ENCODE measurements at places on chromosomes 13 and 19.

- H3K4me3 ChIP-seq: peak overlapping the region; percentile 92
- H3K27ac ChIP-seq: peak overlapping the region; percentile 96
- no peak for DNase-seq
- H3K4me1 ChIP-seq: no peaks in the 10 kb centered on the region
- H3K27me3 ChIP-seq: no peaks in the 10 kb centered on the region
Observed at GRCh38 chr19:9819596-9819909, 674 bp upstream of the FBXL12 start.

- no peak for DNase-seq
- H3K4me3 ChIP-seq: no peak overlapping the region
- H3K4me1 ChIP-seq: no peaks in the 10 kb centered on the region
- no peaks in the 10 kb centered on the region for H3K36me3 ChIP-seq
- no peaks in the 10 kb centered on the region for H3K27me3 ChIP-seq
Observed at GRCh38 chr13:21426238-21426637, 32.9 kb downstream of the ZDHHC20 start.

DNA sequence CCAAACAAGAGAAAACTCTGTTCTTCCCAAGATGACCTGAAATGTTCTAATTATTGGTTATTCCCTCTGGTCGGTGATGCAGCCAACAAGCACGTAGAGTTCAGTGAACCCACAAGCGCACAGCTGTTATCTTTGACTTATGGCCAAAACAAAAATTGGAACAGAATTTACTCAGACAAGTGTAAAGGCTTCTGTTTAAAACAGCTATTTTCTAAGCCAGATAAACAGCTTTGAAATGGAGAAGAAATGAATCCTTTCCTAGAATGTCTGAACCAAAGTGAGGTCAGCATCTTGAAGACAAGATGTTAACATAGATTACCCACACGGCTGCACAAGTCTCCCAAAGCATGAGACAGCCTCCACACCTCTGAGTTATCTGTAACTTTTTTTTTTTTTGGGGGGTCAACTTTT, 669.2 kb downstream of the DIAPH3 start:
- H3K36me3 ChIP-seq: no peaks in the 10 kb centered on the region
- no peaks in the 10 kb centered on the region for H3K27me3 ChIP-seq
- DNase-seq: no peak
- H3K4me1 ChIP-seq: no peaks in the 10 kb centered on the region
- no peak overlapping the region for H3K4me3 ChIP-seq
- no peak overlapping the region for H3K27ac ChIP-seq

DNA sequence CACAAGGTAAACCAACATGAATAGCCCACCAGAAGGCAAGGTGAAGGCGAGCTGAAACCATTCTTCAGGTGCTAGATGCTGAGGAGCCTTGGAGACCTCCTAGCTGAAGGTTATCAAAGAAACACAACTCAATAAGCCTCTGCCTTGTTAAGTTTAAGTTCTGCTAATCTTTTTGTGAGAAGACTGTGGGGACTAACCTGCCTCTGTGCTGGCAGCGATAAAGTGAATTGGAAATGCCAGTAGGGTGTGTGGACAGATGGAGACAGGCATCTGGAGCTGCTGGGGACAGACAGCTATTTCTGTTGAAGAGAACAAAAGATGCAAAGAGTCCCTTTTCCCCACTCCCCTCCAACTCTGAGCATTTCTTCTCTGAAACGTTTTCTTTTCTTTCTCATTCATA, 33.5 kb upstream of the FLT1 start:
- no peak overlapping the region for H3K4me3 ChIP-seq
- H3K4me1 ChIP-seq: no peaks in the 10 kb centered on the region
- DNase-seq: no peak
- no peak overlapping the region for H3K27ac ChIP-seq

DNA sequence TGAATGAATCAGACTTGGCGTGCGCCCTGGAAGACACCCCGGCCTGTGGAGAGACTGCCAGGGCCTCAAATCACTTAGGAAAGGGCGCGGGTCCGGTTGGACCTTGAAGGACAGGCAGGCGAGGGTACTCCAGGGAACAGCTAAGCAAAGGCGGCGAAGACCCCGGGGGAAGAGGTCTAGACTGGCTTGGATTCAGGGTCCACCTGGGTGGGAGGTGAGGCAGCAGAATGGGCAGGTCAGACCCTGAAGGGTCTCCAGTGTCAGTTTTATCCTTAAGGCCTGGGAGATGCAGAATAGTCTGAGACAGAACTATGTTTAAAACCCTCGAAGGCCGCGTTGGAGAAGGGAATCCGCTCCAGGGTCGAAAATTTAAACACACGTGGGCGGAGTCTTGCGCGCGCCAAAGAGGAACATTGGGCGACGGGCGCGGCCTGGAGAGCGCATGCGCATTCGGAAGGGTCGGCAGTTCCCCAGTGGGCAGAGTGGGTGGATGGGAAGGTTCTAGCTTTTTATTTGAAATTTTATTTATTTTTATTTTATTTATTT, 567 bp upstream of the SMG9 start:
- no peaks in the 10 kb centered on the region for H3K4me1 ChIP-seq
- no peaks in the 10 kb centered on the region for H3K27me3 ChIP-seq
- peak; percentile 77 for DNase-seq
- H3K4me3 ChIP-seq: peak overlapping the region; percentile 62
- H3K27ac ChIP-seq: peak overlapping the region; percentile 98
- H3K36me3 ChIP-seq: no peaks in the 10 kb centered on the region

- H3K27ac ChIP-seq: no peak overlapping the region
- H3K27me3 ChIP-seq: no peaks in the 10 kb centered on the region
- no peaks in the 10 kb centered on the region for H3K36me3 ChIP-seq
- no peaks in the 10 kb centered on the region for H3K4me1 ChIP-seq
Observed at GRCh38 chr13:109213714-109214113, 572.7 kb downstream of the IRS2 start.

DNA sequence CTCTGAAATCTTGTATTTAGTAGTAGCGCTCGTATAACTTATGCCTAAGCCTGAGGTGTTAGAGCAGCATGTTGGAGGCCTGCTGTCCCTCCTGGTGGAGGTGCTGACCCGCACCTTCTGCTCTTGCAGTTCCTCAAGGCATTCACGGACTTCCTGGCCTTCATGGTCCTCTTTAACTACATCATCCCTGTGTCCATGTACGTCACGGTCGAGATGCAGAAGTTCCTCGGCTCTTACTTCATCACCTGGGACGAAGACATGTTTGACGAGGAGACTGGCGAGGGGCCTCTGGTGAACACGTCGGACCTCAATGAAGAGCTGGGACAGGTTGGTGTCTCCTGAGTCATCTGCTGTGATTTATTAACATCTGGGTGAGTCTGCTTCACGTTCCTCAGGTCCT, 136.7 kb downstream of the ATP11A start:
- H3K27ac ChIP-seq: no peak overlapping the region
- H3K36me3 ChIP-seq: no peaks in the 10 kb centered on the region
- no peaks in the 10 kb centered on the region for H3K4me1 ChIP-seq
- no peak overlapping the region for H3K4me3 ChIP-seq
- H3K27me3 ChIP-seq: no peaks in the 10 kb centered on the region

DNA sequence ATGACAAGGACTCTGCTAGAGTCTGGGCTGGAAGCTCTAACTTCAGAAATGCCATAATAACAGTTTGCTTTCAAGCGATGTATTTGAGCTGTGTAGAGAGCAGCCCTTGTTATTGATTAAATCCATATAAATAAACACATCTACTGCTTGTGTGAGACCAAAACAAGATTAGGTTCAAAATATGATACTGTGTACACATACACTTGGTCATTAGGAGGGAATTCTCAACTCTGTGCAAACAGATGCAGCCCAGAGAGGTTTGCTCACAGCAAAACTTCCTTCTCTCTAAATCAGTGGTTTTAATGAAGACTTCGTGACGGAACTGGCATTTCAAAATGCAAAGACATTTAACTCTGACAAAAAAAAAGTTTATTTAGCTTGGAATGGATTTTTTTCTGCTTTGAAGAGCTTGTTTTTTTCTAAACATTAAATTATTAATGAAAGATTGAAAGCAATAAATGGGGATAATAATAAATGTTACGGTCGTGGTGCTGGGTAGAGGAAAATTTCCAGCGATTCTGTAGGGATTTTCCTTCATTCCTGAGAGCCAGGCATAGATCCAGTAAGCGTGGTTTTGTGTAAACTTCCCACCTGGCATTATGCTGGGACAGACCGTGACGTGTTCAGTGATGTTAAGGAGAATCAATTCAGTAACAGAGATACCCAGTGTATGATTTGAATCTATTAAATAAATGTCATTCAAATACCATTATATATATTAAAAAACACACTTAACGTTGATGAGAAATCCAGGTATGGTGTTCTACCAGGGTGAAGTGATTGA, 213.7 kb downstream of the TEX29 start:
- H3K27ac ChIP-seq: no peak overlapping the region
- no peaks in the 10 kb centered on the region for H3K36me3 ChIP-seq
- peaks cover 62% of the 10 kb centered on the region for H3K27me3 ChIP-seq
- no peak overlapping the region for H3K4me3 ChIP-seq
- no peak for DNase-seq

- H3K4me3 ChIP-seq: no peak overlapping the region
- DNase-seq: no peak
- no peak overlapping the region for H3K27ac ChIP-seq
- H3K36me3 ChIP-seq: no peaks in the 10 kb centered on the region
Observed at GRCh38 chr13:31301119-31301518, 101.3 kb downstream of the B3GLCT start.

DNA sequence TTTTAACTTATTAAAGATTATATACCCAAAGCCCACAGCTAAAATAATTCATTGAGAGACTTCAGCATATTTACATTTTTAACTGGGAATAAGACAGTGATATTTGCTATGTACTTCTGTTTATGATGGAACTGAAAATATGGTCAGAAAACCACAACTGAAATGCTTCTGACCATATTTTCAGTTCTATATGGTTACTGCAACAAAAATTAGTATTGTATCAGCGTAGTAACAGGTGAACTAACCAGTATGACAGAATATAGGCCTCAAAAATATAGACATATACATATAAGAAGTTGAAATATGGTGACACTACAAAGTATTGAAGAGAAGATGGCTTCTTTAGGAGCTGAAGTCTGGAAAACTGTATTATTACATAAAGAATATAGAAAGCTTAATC, 857.4 kb downstream of the OLFM4 start:
- H3K27me3 ChIP-seq: no peaks in the 10 kb centered on the region
- no peak overlapping the region for H3K4me3 ChIP-seq
- H3K36me3 ChIP-seq: no peaks in the 10 kb centered on the region
- no peak for DNase-seq
- no peak overlapping the region for H3K27ac ChIP-seq

DNA sequence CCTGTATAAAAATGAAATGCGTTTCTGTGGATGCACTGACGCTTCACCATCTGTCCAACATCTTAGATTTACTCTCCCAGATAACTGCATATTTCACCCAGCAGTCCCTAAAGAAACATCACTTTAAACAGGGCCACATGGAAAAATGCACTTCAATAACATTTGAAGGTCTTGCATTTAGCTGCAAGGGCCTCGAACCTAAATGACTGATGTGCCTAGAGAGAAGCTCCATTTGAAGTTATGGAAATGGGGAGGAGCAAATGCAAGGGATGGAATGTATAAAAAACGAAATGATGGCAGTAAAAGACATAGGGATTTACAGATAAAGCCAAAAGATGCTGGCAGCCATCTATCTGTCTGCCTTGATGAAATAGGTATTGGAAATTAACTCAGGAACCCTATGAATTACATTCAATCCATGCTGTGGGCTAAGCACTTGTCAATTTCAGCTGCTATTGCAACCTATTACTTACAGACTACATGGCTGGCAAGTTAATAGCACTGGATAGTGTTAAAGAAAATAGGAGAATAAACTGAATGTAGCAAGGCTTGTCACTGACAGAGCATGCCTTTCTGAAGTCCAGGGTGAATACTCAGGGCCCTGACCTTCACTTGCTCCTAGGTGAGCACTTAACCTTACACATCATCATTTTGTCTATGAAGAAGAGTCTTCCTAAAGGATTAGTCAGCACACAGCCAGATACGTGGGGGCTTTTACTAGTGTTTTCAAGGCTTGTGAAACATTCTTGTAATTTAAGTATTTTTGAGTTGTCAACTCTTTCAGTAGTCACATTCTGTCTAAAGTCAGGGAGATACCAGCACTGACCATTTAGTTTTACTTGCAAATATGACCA, 963.4 kb downstream of the PCDH17 start:
- H3K27ac ChIP-seq: no peak overlapping the region
- no peaks in the 10 kb centered on the region for H3K36me3 ChIP-seq
- no peaks in the 10 kb centered on the region for H3K27me3 ChIP-seq
- H3K4me3 ChIP-seq: no peak overlapping the region

- H3K27me3 ChIP-seq: no peaks in the 10 kb centered on the region
- no peaks in the 10 kb centered on the region for H3K4me1 ChIP-seq
- H3K27ac ChIP-seq: no peak overlapping the region
- H3K4me3 ChIP-seq: no peak overlapping the region
Observed at GRCh38 chr19:18776288-18776594, 14.9 kb downstream of the COMP start.

DNA sequence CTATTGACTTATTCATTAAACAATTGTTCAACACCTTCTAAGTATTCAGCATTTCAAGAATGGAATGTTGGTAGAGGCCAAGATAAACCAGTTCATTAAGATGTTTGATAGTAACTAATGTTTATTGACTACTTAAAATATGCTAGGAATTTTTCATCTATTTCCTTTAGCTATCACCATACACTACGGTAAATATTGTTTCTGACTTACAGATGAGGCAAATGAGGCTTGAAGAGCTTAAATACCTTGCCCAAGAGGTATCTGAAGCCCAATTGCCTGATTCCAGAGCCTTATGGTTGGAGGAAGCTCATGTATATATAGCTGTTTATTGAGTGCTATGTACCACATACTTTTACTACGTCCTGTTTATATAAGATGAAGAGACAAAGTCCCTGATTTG, 286.2 kb downstream of the NDFIP2 start:
- no peak overlapping the region for H3K4me3 ChIP-seq
- no peaks in the 10 kb centered on the region for H3K36me3 ChIP-seq
- DNase-seq: no peak
- H3K4me1 ChIP-seq: no peaks in the 10 kb centered on the region
- no peak overlapping the region for H3K27ac ChIP-seq

All from breast epithelium (tissue), 4 donors.